ENCODE measurements at places on chromosomes 16 and 17.

GRCh38 chr17:14471052-14471451 is 170.2 kb downstream of the HS3ST3B1 start:
- no peak for DNase-seq

DNA sequence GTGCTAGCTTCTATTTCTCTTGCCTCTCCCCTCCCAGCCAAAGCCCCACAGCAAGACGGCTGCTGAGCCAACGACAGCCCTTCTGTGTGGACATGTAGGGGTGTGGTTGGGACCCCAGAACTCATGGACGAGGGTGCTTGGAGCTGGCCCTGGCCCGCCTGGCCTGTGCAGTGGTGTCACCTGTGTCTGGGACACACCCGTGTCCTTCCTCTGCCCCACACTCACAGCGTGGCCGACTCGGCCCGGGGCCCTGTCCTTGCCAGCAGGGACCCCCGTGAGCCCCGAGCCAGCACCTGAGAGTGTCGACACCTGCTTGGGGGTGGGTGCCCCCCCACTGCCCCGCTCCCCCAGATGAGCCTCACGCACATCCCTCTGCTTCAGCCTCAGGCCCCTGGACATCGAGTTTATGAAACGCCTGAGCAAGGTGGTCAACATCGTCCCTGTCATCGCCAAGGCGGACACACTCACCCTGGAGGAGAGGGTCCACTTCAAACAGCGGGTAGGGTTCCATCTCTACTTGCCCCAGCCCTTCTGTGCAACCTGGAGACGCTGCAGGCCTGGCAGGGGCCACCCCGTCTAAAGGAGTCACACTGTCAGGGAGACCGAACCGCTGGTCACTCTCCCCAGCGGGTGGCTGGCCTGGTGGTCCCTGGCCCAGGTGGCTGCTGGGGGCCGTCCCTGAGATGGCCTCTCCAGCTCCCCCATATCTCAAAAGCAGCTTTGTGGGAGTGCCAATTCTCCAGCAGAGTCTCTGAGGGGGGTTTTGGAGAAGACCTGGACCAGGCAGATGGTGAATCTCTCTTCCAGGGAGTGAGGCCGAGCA is 349.8 kb downstream of the SEC14L1 start:
- no peak for DNase-seq

DNA sequence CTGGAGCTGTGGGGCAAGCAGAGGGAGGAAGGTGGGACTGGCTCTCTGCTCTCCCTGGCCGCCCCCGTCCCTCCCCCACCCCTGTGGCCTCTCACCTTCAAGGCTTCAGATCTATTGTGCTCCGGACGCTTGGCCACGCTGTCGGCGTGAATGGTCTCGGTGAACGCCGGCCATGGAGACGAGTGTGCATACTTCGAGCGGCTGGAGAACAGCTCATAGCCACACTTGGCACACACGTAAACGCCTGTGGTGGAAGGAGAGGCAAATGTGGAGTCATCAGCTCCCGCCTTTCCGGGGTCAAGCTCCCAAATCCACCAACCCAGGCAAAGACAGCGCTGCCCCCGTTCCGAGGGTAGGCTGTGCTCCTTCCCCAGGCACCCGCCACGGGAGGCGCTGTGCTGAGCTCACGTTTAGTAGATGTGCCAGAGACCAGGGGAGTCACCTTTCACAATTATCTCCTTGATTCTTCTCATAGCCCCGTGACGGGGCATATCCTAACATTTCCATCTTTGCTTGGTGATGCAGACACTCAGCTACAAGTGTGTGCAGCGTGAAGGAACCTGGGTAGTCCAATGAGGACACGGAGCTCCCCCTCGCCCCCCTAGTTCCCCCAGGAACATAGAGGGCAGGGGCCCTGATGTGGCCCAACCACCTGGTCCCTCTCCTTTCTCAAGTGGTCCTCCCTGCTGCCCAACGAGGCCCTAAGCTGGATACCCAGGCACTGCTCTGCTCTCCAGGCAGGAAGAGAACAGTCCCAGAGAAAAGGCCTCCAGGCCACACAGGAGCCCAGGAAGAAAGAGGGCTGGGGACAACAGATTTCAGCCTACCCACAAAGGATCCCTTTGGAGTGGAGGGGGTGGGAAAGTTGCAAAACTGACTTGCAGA is 1.6 kb downstream of the MSRB1 start:
- no peak for DNase-seq

GRCh38 chr16:78307824-78308528 is 208.5 kb downstream of the WWOX start:
- no peak for DNase-seq

GRCh38 chr17:15462976-15463772 is 4.2 kb downstream of the CDRT4 start:
- no peak for DNase-seq

GRCh38 chr17:21034340-21035235 is 8.2 kb downstream of the USP22 start:
- no peak for DNase-seq

- DNase-seq: no peak
These were observed 48.5 kb downstream of the IRF8 start for GRCh38 chr16:85947230-85948137.

DNA sequence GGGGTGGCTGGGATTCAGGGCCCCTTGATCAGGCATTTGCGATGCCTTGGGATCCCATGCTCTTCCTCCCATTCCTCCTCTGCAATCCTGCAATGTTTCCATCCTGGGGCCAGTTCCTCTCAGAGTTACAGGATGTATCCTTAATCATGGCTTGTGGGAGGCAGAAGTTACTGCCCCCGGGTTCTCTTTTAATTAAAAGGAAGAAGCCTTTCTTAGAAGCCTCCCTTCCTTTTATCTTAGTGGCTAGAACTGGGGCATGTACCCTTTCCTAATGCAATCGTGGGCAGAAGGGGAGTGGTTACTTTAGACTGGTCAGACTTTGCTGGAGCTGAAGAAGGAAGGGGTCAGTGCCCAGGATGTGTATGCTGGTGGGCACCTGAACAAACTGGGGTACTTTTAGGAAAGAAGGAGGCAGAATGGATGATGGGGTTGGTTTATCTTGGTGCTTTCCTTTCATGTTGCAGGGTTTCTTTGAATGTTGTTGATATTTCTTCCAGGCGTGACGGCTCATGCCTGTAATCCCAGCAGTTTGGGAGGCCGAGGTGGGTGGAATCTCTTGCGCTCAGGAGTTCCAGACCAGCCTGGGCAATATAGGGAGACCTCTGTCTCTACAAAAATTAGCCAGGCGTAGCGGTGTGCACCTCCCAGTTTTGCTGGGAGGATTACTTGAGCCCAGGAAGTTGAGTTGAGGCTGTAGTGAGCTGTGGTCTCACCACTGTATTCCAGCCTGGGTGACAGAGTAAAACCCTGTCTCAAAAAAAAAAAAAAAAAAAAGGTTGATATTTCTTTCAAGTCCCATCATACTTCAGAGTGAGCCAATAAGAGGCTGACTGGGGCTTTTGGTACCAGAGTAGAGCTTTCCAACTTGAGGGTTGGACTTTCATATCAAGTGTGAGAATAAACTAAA is 13.2 kb upstream of the SPN start:
- DNase-seq: no peak

GRCh38 chr17:38540514-38541045 is 65.2 kb downstream of the SRCIN1 start:
- DNase-seq: no peak

DNA sequence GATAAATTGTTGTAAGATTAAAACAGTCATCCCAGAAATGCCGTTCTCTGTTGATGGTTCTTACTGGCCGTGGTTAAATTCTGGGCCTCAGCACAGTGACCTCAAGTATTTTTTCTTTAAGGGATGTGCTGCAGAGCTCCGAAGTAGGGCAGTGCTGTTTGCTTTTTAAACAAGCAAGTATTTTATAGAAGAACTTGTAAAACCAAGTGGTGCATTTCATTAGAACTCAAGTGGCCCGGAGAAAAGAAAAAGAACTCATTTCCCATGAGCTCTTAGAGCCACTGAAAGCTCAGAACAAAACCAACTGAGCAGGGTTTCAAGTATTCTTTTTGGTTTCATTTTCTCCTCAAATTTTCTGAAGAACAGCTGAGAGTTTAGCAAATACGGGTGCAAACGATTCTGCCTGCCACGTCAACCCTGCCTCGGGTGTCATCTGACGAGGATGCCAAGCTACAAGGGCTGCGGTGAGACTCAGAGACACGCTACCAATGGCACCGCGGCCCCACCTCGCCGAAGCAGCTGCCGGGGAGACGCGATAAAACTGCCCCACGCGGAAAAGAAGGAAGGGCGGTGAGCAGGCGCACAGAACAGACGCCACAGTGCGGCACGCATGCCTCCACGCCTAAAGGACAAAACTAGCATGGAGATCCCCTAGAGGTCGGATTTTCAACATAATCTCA is 6.3 kb downstream of the LMF1 start:
- DNase-seq: peak; percentile 42

DNA sequence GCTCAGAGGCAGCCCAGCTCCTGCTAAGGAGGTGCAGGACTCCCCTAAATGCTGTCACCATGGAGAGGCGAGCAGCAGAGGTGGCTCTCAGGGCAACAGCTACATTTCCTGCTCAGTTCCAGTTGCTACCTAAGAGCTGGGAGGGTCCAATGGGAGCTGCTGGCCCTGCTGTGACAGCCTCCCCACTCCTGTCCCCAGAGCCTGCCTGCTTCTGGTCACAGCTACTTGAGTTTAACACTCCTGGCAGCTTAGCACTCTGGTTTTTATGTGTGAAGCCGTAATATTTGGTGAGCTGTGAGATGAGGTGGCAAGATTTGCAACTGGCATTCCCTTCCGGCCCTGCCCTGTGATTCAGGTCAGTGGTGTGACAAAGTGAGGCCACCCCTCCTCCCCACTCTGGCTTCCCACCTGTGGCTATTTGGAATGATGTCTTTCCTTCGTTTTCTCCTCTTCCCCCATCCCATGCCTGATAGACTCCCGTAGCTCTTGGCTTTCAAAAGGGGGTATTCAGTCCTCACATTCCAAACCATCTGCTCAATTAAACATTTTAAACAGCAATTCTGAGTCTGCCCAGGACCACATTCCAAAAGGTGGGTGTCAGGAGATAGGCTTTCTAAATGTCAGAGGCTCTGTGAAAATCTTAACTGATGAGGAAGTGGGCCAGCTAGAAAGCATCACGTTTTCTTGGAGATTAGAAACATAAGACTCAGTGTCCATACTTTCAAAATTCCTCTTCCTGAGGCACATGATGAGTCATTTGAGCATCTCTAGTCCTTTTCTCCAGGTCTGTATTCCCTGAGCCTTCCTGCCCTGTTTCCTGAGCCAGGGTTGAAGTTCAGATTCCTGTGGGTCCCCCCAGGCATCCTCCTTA is 42.6 kb upstream of the SKAP1 start:
- DNase-seq: no peak

GRCh38 chr16:51376080-51376479 is 225.0 kb upstream of the SALL1 start:
- DNase-seq: no peak

DNA sequence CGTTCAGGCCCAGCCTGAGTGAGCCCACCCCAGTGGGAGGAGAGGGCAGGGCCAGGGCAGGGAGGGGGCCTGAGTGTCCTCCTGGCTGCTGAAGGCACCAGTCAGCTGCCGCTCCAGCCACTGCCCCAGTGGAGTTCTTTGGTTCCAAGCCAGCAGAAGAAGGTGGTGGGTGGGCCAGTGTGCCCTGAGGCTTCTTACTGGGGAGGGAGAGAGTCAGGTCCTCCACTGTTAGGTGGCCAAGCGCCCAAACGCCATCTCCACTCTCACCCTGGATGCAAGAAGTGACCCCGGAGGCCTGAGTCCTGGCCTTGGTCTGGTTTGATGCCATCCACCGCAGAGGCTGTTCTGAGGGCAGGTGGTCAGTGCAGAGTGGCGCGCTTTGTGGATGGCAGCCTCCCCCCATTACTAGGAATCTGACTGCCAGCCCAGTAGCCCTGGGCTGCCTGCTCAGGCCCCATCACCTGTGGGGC is 2.2 kb downstream of the RNF213 start:
- DNase-seq: no peak

DNA sequence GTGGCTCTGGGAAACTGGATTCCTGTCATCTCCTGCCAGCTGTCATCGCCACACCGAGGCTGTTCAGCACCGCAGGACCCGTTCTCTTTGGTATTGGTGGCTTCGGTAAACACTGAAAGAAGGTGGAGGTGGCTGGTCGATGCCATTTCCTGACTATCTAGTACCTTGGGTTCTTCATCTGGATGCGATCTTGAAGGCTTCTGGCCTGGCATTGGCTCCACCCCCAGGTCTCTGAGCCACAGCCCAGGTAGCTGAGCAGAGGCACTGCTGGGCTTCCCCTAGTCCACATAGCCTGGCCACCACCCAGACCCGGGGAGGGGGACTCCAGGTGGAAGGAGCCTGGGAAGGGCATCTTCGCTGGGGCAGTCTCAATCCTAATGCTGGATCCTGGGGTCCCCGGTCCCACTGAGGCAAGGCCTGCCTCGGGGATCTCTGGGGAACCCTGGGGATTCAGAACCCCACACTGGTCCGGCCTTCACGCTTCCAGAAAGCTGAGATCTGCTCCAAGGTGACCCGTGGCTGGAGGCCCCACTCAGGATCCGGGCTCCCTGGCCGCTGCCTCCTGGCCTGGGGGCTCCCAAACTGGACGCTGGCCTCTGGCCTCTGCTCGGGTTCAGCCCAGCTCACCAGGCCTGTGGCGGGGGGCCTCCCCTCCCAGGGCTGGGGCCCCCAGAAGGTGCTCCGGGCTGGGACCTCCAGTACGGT is 1.8 kb downstream of the C16orf54 start:
- DNase-seq: no peak

GRCh38 chr16:77111056-77111565 is 79.9 kb upstream of the MON1B start:
- DNase-seq: no peak

- no peak for DNase-seq
These were observed 9.7 kb downstream of the ADCY9 start for GRCh38 chr16:4106516-4106915.

- DNase-seq: no peak
These were observed 25.3 kb upstream of the N4BP1 start for GRCh38 chr16:48635199-48635718.

GRCh38 chr16:80899809-80900592 is 95.6 kb upstream of the CDYL2 start:
- no peak for DNase-seq

GRCh38 chr16:19502395-19503131 is 19.3 kb downstream of the GDE1 start:
- DNase-seq: peak; percentile 13

DNA sequence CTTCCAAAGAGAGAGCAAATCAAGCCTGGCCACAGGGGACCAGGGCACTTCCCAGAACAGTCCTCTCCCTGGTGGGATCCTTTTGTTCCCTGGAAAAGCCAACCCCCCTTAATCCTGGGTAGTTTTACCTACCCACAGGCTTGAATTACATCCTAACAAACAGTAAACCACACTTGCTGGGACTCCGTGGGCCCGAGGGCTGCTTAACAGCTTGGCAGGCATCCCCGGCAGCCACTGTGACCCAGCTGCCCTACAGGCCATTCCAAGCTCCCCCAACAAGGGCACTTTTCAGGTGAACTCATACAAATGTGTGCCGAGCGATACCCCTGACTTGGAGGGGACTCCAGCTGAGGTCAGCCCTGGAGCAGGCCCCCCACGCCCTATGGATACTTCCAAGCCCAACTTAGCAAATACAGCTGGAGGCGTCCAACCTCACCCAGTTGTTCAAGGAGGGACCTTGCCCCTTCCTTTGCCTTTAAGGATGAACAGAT is 26.4 kb downstream of the ADCY9 start:
- no peak for DNase-seq

Data from activated CD4-positive, CD25-positive, alpha-beta regulatory T cell (primary cell).